COLO829 (cell line): ENCODE measurements at places on chromosomes 16 and 17.

- DNase-seq: no peak
Measured at GRCh38 chr16:46839986-46840443, 9.0 kb upstream of the C16orf87 start.

DNA sequence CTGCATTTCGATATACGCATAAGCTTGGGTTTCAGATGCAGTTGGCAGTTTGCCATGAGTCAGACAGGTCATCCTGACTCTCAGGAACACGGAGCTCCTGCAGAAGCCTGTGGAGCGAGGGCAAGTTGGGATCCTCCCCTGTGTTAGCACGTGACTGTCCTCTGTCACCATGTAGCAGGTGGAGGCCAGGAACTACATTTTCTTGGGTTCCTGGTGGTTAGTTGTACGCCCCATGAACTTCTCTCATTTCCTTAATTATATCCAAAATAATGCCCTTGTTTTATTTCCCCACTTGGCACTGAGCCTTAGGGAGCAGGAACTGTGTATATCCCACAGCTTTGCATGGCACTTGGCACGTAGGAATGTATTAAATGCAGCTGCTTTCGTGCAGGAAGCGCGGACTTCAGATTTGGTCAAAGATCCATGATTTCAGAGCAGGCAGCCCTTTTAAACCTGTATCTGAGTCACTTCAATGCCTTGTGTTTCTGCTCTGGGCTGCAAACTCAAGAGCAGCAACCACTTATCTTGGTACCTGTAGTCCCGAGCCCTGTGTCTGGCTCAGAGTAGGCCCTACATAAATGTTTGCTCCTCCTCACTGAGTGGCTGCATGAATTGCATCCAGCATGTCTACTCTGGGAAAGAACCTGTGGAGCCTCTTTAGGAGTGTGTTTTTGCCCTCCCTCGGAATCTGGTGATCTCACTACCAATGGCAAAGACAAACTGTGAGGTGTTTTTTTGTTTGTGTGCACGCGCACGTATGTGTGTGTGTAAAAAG, 428.4 kb downstream of the MAF start:
- no peak for DNase-seq

GRCh38 chr17:6796017-6796886, 20.2 kb downstream of the FBXO39 start:
- DNase-seq: no peak

- DNase-seq: no peak
Measured at GRCh38 chr17:17848311-17849082, 11.7 kb upstream of the SREBF1 start.

DNA sequence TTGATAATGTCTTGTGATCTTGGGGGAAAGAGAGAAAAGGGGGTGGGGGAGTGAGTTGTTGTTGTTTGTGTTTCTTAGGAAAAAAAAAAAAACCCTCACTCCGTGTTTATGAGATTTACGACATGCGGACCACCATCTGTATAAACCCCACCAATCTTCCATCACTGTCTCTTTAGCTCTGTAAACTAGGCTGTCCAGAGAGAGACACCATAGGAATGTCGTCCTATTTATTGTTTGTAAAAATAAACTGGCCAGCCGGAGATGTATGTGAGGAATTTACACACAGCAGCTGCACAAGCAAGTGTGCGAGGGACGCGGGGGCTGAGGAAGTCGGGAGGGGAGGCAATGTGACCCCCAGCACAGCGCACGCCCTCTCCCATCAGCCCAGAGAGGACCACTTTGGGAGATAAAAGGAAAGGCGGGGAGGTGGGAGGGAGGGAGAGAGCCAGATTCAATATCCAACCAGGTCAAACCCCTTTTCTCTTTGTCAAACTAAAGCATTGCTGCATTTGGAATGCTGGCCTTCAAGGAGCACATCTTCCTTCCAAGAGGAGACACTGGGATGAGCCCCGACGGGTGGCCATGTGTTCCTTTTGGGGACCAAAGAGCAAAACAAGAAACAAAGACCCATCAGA, 136.2 kb upstream of the SALL1 start:
- DNase-seq: no peak

DNA sequence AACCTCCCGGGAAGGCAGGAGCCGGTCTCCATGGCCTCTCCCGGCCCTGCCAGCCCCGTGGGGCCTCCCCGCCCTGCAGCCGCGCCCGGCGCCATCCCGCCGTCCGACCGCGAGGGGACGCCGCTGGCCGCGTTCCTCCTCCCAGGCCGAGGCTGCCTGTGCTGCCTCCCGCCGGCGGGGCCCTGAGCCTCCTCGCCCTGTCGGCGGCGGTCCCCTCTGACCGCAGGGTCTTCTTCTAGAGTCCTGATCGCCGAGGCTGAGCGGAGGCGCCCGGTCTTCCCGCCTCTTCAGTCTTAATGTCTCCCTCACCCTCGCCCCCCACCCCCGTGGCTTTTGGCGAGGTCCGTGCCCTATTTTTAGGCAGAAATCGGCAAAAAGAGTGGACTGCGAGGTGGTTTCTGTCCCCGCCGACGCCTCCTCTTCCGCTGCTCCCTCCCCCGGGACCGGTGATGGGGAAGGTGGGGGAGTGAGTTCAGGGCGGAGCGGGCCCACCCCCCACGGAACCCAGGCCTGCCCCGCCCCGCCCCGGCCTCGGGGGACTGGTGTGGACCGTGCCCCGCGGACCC, 794 bp upstream of the CPNE7 start:
- no peak for DNase-seq

GRCh38 chr16:49701789-49702494, 154.0 kb downstream of the ZNF423 start:
- DNase-seq: no peak

- DNase-seq: no peak
Measured at GRCh38 chr16:89957216-89957785, 8.7 kb downstream of the DEF8 start.

- DNase-seq: peak; percentile 50
Measured at GRCh38 chr16:87203060-87203656, 114.0 kb downstream of the C16orf95 start.

GRCh38 chr17:49456183-49456965, 38.7 kb upstream of the NGFR start:
- DNase-seq: peak; percentile 43

- peak; percentile 92 for DNase-seq
Measured at GRCh38 chr17:74210191-74211140, 2.9 kb upstream of the TTYH2 start.

DNA sequence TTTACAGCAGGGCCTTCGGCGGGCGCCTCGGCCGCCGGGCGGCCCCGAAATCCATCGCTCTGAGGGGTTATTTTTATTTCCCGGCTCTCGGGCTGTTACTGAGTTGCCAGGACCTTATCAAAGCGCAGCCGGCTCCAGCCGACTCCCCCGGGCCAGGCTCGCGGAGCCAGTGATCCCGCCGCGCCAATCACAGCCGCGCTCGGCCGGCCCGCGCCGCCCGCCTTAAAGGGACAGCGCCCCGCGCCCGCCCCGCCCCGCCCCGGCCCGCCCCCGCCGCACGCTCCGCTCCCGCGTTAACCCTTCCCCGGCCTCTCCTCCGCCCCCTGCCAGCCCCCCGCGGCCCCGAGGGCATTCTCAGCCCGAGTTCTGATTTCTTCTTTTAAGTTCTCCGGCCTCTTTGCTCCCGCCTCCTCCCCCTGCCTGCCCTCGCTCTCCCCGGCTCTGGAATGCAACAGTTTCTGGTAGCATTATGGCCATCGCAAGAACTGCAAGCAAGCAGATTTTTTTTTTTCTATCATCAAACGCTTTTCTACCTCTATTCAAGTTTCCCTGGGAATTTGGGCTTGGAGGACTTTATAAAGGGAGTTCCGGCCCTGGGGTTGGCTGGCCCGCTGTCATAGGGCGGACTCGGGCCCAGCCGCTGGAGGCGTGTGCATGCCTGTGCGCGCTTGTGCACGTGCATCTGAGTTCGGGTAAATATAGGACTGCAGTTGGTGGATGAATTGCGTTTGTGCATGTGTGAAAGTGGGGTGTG, at the start of gene AXIN2:
AXIN2 (minus strand) TSS at position 197 of the 754 bp plus-strand sequence. CDS start 3,028 bp downstream, outside the sequence.
- DNase-seq: peak; percentile 93

- DNase-seq: no peak
Measured at GRCh38 chr17:57899822-57900221, 50.0 kb upstream of the MRPS23 start.

DNA sequence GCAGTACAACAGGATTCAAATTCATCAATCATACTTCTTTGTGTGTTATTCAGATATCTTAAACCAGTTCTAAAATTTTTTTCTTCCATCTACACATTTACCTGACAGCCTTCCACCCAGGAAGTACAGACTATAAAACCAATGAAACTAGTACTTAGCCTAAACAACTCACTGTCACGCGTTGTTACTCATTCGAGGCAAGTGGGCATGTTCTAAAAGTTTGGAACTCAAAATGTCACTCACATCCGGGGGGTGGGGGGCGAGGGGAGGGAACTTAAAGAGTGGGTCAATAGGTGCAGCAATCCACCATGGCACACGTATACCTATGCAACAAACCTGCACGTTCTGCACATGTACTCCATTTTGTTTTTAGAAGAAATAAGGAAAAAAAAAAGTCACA, 90.4 kb upstream of the PLEKHM1 start:
- no peak for DNase-seq

- DNase-seq: no peak
Measured at GRCh38 chr17:20087538-20088250, 78.5 kb downstream of the SPECC1 start.

DNA sequence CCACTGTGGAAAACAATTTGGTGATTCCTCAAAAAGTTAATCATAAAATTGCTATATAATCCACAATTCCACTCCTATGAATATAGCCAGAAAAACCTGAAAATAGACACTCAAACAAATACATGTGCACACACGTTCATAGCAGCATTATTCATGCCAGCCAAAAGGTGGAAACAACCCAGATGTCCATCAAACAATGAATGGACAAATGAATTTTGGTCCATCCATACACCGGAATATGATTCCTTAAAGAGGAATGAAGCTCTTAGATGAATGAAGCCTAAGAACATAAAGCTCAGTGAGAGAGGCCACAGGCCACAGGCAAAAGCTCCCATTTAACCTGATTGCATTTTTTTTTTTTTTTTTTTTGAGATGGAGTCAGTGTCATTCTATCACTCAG, 114.6 kb upstream of the TNRC6C start:
- no peak for DNase-seq

- no peak for DNase-seq
Measured at GRCh38 chr17:78658281-78658785, 81.1 kb upstream of the DNAH17 start.

DNA sequence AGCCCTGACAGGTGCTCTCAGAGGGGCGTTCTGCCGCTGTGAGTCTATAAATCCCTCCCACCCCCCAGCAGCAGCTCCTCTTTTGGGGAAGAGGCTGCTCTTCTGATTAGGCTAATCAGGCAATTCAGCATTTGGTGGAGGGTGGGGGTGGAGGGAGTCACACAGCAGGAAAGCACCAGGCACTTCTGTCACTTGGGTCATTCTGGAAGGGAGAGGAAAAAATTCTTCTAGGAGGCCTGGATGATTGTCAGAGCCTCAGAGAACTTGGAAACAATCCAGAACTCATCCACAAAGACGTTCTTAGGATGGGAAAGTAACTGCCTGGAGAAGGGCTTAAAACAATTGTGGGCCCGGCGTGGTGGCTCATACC, 7.3 kb upstream of the SSTR2 start:
- DNase-seq: no peak

DNA sequence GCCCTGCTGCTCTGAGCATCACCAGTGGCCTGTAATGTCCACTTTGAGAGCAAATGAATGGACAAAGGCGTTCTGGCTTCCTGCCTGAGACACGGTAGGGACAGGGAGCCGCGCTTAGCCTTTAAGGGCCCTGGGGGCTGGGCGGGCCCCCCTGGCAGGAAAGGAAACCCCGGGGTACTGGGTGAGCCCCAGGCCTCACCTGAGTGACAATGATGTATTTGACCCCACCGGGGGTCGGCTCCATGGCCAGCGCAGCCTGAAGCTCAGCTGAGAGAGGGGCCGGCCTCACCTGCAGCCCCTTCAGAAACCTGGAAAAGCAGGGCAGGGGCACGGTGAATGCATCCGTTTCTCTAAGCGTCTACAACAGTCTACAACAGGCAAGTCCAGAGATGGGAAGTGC, 2.2 kb upstream of the CYBA start:
- DNase-seq: no peak

DNA sequence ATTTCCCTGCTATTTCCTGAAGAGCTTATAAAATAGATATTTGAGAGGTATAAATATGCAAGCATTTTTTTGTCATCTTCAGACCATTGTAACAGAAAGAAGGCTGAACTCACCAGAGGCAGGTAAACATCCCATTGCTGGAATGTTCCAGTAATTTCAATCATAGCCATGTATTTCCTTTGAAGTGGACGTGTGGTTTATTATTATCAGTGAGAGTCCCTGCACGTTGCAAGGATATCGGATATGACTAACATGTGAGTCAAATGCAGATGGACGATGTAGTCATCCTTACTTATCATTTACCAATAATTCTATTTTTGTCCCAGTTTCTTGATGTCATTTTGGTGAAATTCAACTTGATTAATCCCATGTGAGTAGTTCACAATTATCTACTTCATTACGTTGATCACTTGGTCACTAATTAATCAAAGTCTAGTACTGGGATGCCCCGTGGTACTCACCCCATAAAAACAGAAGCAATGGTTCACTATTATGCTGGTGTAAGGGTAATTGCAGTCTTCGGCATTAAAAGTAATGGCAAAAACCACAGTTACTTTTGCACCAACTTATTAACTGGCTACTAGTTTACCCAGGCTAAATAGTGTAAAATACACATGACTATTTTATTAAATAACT, 89.5 kb downstream of the VAT1L start:
- DNase-seq: peak; percentile 9

GRCh38 chr17:64420143-64420670, 28.7 kb upstream of the MILR1 start:
- peak; percentile 74 for DNase-seq

DNA sequence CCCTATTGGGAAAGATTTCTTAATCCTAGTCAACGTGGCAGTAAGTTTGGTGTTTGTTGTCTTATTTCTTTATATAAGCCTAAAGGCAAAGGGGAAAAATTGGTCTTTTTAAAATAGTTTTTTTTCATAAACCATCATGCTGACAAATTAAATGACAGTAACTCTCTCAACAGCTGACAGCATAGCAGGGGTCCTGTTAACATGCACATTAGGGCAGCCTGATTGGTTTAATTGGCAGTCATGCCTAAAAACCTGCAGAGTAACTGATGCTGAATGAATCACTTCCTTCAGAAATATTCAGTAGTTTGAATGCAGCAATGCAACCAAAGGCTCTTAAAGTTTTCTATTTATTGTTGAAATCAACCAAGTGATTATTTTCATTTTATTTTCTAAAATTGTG, 85.4 kb downstream of the ITFG1 start:
- no peak for DNase-seq

GRCh38 chr17:82502207-82502606, 17.3 kb upstream of the FOXK2 start:
- no peak for DNase-seq

- no peak for DNase-seq
Measured at GRCh38 chr17:46764000-46764708, 54.3 kb downstream of the WNT3 start.

DNA sequence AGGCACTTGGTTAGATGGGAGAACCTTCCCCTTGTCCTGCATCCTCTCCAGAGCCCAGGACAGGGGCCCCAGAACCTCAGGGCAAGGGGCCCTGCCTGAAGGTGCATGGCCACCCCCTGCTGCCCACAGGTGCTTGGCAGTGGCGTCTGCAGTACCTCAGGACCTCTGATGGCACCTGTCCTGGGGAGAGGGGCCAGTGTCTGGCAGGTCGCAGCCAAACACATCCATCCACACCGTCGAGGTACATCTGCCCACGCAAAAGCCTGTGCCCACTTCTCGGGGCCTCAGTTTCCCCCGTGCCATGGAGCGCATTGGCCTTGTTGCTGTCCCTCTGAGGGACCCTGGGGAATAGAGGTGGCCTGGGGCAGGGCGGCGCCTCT, 9.3 kb downstream of the MAP2K3 start:
- no peak for DNase-seq
